HFFc6 (cell line): ENCODE measurements at places on chromosomes 3 and 15. TPM values are rescaled to one million over a fixed set of nuclear protein-coding genes. Genes with fewer than 3 reads are reported as not detected.
A peak's percentile ranks its signal among the peaks of the same experiment; 100 is the strongest.

The CEP152 gene
- 3.3 to 6.2 TPM (median 6.0 TPM) in 3 replicates for total RNA-seq

The GP5 gene
- not detected in 2 replicates for total RNA-seq

The PIK3CB gene
- total RNA-seq: 12.7 to 15.8 TPM (median 15.6 TPM) in 3 replicates

DNA sequence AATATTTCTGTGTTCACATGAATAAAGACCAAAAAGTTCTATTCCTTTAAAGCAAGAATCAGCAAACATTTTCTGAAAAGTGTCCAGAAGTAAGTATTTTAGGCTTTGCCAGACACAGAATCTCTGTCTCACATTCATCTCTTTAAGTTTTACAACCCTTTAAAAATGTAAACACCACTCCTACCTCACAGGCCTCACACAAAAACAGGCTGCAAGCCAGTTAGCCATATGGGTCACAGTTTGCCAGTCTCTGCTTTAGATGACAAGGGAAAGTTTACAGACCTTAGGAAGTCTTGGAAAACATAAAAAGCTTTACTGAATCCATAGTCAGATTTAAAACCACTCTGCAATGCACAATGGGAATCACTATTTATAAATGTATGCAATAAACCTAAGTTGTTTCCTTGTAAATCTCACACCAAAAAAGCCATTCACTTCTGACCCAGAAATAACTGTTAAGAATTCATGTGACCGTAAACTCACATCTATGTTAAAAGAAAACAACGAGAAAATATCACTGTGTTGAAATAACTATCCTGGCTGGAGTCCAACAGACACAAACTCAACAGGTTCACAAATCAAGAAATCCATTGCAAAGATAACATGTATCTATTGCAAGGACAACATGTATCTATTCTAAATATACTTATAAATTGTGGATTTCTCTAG, 308.2 kb downstream of the ULK4 start:
- no peak for DNase-seq

DNA sequence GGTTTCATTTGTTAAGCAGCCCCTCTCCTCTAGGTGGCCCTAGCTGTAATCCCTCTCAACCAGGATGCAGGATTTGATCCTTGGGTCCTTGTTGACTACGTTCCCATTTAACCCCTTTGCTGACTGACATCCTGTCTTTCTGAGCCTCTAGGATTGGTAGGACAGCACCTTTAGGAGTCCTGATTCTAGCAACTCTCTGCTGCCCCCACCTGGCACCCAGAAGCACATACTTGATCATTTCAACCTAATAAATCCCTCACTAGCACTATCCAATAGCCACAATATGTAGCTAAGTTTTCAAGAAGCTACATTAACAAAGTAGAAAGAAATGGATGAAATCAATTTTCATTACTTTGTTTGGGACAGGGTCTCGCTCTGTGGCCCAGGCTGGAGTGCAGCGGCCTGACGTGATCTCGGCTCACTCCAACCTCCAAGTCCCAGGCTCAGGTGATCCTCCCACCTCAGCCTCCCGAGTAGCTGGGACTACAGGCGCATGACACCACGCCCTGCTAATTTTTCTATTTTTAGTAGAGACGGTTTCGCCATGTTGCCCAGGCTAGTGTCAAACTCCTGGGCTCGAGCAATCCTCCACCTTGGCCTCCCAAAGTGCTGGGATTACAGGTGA, 28.3 kb downstream of the RSL24D1 start:
- peak; percentile 57 for DNase-seq

GRCh38 chr3:47314056-47314764, 31.5 kb downstream of the KLHL18 start:
- DNase-seq: no peak

The MKRN2 gene
- 34.9 to 35.9 TPM (median 35.1 TPM) in 3 replicates for total RNA-seq

The ALDH1L1 gene
- total RNA-seq: 0.06 to 0.30 TPM in 2 of 3 replicates, not detected in the other

The OR5K2 gene
- not detected in 3 replicates for total RNA-seq

DNA sequence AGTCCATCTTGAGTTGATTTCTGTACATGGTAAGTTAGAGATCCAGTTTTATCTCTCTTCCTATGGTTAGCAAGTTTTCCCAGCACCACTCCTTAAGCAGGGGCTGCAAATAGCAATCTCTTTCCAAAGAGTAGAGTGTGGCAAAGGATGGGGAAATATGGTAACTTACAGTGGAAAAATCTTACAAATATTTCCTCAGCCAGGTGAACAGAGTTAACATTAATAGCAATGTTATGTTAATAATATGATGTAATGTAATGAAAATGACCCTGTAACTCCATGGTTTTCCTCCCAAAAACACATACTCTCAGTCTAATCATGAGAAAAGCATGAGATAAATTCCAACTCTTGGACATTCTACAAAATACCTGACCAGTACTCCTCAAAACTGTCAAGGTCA, 30.4 kb downstream of the FSIP1 start:
- DNase-seq: no peak

GRCh38 chr3:141632779-141633374, 105.2 kb upstream of the RNF7 start:
- no peak for DNase-seq

GRCh38 chr3:195106418-195106906, 164.5 kb downstream of the XXYLT1 start:
- peak; percentile 33 for DNase-seq

DNA sequence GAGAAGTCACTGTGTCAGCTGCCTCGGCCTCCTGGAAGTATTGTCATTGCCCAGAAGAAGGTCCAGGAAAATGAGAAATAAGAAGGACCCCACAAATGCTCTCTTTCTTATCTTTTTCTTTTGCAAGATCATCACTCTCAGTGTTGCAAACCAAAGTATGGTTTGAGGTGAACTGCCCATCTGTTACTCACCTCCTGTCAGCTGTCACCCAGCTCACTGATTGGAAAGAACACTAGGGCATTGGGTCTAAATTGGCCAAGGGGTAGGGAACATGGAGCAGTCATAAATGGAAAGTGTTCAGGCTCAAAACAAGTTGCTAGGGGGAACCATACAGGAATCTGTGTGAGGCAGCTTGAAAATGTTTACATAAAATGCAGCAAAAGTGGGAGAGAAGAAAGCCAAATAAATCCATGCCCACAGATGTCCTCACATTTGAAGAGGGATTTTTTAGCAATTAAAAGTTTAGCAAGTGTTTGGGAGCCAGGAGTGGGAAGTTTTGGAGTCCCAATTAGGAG, 431.2 kb upstream of the THBS1 start:
- DNase-seq: no peak

DNA sequence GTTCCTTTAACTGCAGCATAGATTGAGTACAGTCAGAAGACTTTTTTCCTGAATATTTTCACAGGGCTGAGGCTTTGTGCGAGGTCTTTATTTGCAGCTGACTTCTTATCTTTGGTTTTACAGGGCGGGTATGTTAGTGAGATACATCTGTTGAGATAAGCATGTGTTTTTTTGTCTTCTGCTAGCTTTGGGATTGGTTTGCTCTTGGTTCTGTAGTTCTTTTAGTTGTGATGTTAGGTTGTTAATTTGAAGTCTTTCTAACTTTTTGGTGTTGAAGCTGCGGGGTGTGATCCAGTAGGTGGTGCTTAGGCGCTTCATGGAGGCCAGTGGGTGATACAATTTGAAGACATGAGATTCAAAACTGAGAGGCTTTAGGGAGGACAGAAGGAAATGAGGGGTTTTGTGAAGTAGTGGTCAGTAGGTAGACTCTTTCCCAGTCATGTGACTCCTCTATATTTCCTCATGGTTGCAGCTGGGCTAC, 67.9 kb upstream of the TNFSF10 start:
- DNase-seq: no peak

DNA sequence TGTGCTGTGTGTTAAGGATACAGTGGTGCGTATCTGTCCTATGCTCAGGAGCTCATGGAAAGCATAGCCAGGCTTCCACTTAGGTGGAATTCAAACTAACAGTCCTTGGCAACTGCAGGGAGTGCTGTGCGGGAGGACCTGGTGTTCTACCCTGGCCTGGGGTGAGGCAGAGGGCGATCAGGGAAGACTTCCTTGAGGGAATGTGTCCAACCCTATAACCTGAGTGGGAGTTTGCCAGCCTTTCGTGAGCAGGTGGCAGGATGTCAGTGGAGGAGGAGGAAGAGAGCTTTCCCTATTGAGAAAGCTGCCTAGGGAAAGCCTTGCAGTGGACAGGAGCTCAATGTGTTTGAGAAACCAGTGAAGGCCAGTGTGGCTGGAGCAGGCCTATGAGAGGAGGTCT, 271.1 kb upstream of the C2CD4B start:
- DNase-seq: no peak

- no peak for DNase-seq
Measured at GRCh38 chr15:81843226-81843625, 202.6 kb downstream of the MEX3B start.

DNA sequence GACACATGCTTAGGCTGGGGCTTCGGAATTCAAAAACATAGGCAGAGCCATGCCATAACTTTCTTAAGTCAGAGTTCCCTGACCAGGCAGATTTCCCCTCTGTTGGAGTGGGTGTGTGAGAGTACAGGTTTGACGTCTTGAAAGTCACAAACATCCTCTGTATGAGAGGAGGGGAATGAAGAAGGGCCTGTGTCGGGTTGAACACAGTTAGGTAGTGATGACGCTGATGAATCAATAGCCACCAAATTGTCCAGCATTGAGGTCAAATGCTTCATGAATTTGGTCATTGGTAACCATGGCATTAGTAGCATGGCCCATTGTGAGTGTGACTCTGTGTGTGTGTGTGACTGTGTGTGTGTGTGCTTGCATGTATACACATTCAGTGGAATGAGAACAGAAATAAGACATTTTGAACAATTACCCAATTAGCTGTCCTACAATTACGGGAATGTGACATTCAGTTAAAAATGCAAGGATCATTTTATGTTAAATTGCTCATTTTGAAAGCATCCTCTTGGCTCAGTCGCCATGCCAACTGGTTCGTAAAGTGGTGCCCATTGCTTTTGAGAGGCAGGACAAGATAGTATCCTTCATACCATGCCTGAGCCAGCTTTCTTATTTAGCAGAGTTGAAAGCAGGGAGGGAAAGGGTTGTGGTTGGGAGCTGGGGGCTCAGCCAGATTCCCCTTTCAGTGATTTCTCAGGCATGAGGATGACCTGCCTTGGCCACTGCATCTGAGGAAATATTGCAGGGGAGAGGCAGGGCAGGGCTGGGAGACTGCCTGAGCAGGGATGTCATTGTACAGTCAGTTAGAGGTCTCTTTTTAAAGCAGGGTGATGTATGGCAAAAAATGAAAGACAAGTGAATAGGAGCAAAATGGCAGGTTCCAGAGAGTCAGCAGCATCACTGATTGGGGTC, 35.4 kb downstream of the RBP2 start:
- DNase-seq: no peak

DNA sequence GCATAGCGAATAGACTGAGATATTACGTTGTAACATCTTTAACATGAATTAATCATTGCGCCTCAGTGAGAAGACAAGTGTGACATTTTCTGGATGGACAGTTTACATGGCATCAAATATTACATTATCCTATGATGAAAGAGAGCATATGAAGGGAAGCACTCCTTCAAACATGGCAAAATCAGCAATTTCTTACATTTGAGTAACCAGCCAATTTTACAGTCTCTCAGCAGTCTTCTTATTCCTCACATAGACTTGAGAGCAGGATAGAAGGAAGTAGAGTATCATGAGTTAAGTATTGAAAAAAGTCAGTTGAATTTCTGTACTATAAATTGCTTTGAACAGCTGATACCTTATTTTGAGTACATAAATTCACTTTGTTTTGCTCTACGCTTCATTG, 38.9 kb downstream of the FANCI start:
- no peak for DNase-seq

- no peak for DNase-seq
Measured at GRCh38 chr15:92578096-92578835, 77.3 kb downstream of the FAM174B start.

DNA sequence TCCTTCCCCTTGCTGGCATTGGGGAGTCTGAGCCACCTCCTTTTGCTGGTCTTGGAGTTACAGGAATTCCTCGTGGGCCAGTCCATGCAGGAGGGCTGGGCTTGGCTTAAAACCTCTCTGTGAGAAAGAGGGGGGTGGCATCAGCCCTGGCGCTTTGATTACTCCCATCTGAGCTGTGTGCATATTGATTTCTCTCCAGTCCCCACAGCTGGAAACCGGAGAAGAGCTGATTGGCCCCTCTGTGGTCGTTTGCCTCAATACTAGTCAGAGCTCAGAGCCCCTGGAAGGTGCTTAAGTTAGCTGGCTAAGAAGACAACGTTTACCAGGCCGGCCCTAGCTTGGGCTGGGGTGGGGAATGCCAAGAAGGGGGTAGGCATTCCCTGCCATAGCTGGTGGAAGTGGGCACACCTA, 4.0 kb upstream of the RASGRF1 start:
- no peak for DNase-seq

DNA sequence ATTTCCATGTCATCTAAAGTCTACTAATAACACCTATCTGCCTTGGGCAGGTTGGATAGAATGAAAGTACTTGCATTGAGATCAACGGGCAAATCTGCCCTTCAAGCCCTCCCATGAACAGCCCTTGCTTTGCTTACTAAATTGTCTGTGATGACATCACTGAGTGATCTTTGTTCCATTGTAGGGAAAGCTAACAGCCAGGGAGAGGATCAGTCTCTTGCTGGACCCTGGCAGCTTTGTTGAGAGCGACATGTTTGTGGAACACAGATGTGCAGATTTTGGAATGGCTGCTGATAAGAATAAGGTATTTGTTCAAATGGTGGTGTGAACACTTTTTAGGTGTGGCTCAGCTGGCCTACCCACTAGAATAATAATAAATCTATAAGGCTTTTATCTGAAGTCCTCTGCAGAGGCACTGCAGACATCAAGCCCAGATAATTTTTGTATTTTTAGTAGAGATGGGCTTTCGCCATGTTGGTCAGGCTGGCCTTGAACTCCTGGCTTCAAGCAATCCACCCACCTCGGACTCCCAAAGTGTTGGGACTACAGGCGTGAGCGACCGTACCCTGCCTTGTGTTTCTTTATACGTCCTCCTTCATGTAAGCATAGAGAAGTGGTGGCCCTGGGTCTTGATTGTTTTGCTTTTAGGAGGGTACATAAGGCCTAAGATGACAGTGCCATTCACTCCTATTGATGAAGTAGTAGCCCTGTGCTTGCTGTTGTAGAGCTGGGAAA, 5.7 kb downstream of the PCCB start:
- DNase-seq: no peak

The NPAP1 gene
- total RNA-seq: not detected in 3 replicates

The HRG gene
- total RNA-seq: not detected in 3 replicates
